ENCODE measurements at places on chromosomes 6 and 20.

- DNase-seq: no peak
These were observed 40.1 kb downstream of the ILRUN start for GRCh38 chr6:34656378-34657036.

- DNase-seq: peak; percentile 75
These were observed 29.3 kb downstream of the NSFL1C start for GRCh38 chr20:1437235-1437904.

GRCh38 chr6:72675396-72675795, 53.5 kb downstream of the KCNQ5 start:
- DNase-seq: no peak

DNA sequence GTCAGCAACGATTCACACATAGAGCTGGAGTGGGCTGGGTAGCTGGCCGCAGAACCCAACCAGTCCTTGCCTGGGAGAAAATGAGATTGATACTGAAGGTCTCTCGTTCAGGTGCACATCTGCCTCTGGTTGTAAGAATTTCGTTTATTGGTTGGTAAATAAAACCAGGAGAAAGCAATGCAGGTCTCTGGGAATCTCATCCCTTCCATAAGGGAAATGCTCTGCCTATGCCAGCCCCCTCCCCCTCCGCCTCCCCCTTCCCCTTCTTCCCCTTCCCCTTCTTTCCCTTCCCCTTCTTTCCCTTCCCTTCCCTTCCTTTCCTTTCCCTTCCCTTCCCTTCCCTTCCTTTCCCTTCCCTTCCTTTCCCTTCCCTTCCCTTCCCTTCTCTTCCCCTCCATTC, 107.3 kb downstream of the DTD1 start:
- no peak for DNase-seq

- DNase-seq: no peak
These were observed 26.5 kb downstream of the HEBP2 start for GRCh38 chr6:138430361-138431145.

GRCh38 chr20:10110151-10110550, 75.4 kb downstream of the ANKEF1 start:
- DNase-seq: no peak

DNA sequence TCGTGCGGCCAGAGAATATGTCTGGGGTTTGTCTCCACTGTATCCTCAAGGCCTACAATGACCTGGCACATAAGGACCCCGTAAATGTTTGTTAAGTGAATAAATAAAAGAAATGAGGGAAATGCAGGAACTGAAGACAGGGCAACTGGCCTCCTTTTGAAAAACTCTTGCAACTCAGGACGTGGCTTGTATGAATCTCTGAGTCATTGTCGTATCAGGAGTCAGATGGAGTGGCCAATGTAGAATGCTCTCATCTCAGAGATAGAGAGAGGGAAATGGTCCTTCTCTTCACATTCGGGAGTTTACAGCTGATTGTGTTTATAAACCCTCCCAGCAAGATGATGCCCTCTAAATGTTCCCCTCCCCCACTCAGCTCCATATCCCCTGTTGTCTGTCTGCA, 57.1 kb downstream of the UST start:
- DNase-seq: peak; percentile 20

DNA sequence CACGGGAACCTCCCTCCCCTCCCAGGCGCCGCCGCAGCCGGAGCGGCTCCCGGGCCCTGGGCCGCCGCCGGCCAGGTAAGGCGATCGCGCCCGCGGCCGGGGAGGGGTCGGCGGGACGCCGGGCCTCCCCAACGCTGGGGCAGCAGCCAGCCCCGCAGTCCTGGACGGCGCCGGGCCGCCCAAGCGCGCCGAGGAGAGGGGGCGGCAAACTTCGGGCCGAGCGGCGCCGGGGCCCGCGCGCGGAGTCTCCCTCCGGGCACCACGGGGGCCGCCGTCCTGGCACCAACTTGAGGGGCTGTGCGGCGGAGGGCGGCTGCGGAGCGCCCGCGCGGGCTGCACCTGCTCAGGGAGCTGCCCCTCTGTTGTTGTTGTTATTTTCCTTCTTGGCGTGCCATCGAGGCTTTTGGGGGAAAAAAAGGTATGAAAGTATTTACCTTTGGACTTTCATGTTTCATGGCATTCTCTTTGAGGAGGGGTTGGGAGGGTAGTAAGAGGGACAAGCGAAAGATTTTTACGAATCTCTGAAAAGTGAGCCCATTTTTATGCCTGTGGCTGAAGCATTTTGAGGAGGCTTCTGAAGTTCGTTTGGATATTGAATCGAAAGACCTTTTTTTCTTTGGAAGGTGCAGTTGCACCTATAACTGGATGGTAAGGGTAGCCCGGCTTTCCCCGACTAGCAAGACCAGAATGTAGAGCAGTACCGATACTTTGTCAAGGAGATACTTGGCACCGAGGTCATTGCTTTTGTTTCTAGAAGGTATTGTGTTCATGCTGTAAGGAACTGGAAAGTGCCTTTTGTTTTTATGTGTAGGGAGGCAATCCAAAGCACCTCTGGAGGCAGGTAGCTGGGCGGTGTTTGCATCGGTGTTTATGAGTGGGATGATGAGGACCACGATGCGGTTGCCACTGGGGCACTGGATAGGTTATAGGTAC, at the start of gene RNF182:
RNF182 (plus strand) TSS at position 4 of the 933 bp plus-strand sequence. CDS start 52,168 bp downstream, outside the sequence.
- peak; percentile 49 for DNase-seq

GRCh38 chr20:51419231-51419630, 123.3 kb downstream of the NFATC2 start:
- DNase-seq: no peak

DNA sequence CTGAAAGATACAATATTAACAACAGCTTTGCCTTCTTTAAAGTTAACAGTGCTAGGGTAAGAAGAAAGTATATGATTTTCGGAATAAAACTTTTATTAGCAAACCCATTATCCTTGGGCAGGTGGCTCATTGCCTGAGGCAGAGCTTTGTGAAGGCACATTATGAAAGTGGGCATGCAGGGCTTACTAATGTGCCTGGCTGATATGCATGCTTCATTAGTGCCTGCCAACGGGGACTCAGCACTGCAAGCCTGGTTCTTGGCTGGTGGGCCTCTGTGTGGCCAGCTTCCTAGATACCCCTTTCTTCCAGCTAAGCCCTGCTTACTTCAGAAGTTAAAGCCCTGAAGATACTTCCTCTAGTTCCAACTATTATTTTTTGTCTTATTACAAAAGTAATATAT, 481.6 kb downstream of the ADGRB3 start:
- DNase-seq: no peak

DNA sequence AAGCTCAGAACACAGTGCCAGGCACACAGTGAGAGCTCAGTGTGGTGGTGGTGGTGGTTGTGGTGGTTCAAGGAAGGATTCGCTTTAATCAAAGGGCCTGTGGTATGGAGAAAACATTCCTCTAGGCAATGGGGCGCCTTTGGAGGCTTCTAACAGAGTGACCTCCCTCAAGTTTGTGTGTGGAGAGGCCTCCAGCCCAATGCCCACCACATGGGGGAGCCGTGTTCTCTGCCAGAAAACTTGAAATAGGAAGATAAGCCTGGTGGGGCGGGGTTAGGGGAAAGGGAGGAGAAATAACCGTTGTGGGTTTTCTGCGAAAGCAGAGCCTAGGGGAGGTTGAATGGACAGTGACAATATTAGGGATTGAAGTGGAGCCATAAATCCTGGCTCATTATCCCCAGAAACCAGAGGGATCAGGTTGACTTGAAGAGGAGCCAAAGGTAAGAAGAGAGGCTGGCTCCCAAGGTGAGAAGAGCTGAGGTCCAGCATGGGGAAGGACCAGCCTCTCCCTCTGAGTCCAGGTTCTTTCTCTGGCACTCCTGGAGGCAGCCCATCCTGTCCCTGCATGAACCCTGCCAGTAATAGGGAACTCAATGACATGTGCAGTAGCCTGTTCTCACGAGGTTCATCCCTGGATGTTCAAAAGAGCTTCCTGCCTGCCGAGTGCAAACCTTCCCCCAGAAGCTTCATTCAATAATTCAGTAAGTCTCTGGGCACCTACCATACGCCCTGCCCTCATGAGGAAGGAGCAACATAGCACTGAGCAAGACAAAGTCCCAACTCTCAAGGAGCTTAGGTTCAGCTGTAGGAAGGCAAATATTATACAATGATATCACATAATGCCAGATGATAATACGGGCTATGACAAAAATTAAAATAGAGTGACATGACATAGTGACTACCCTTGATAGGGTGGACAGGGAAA, 51.4 kb downstream of the TGM2 start:
- DNase-seq: peak; percentile 90

DNA sequence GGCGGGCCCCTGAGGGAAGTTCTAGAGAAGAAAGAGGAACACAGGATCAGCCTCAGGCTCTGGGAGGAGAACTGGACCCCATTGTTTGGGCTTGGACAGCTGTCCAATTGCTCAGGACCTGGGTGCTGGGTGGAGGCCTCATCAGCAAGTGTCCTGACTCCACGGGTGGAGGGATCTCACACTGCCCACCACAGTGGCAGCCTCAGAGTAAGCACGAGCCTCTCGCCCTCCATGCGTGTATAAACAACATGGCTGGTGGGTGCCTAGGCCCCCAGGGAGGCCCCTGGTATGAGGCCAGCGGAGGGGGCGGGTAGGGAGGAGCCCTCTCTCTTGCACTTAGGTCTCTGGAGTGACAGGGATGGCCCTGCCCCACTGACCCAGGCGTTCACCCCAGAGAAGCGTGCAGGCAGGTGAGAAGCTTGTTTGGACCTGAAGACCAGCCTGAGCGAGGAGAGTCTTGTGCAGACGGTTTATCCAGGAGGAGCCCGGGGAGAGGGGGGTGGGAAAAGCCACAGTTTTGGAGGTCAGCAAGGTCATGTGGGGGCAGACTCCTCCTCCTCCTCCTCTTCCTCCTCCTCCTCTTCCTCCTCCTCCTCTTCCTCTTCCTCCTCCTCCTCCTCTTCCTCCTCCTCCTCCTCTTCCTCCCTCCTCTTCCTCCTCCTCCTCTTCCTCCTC, 41.9 kb upstream of the BHLHE23 start:
- no peak for DNase-seq

GRCh38 chr20:9070304-9070703, 1.4 kb downstream of the PLCB4 start:
- no peak for DNase-seq

- DNase-seq: peak; percentile 85
These were observed at the start of gene CALHM5 for GRCh38 chr6:116511424-116512110. CALHM5 (plus strand) TSS chr6:116511639; CDS start chr6:116511697, 58 bp downstream.

- peak; percentile 19 for DNase-seq
These were observed 51.7 kb downstream of the CTNNBL1 start for GRCh38 chr20:37745553-37745952.

DNA sequence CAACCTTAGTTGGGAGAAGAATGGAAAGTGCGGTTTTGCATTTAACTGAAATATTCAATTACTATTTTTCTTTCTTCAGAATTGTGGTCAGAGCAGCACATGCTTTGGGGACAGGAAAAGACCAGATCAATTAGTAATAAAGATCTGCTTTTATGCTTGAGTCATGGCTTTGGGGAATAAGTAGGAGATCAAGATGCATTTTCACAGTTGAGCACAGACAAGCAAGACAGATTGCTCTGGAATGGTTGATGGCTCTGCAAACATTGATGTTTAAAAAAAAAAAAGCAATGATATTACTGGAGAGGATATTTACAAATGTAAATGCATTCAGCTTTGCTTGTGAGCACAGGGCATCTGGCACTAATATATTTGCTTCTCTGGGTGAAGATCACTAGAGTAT, 224.4 kb upstream of the SASH1 start:
- DNase-seq: no peak

- DNase-seq: no peak
These were observed 6.6 kb upstream of the TP53RK start for GRCh38 chr20:46695892-46696291.

DNA sequence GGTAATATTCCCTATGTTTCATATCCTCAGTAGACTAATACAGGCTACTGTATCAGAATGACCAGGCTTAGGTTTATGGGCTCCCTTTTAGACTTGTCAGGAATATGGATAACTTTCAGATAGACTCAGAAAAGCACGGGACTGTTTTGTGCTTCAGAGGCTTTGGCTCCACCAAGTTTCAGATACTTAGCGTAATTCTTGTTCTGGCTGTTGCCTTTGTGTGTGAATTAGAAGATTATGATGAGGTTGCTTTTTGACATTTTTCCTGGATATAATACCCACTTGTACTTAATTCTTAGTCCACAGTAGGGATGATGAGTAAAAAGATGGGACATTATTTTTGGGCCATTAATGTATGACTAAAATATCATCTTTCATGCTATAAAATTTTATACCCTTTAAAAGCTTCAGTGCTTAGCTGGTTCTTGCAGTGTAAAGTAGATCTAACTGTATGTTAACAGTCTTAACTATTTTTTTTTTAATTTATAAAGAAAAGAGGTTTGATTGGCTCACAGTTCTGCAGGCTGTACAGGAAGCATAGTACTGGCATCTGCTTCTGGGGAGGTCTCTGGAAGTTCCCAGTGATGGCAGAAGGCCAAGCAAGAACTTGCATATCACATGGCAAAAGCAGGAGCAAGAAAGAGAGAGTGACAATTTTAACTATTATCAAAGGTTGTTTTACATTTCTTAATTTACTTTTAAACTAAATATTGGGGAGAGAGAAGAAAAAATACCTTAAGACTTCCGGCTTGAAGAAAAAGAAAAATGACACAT, 120.7 kb downstream of the ZFAND3 start:
- no peak for DNase-seq

DNA sequence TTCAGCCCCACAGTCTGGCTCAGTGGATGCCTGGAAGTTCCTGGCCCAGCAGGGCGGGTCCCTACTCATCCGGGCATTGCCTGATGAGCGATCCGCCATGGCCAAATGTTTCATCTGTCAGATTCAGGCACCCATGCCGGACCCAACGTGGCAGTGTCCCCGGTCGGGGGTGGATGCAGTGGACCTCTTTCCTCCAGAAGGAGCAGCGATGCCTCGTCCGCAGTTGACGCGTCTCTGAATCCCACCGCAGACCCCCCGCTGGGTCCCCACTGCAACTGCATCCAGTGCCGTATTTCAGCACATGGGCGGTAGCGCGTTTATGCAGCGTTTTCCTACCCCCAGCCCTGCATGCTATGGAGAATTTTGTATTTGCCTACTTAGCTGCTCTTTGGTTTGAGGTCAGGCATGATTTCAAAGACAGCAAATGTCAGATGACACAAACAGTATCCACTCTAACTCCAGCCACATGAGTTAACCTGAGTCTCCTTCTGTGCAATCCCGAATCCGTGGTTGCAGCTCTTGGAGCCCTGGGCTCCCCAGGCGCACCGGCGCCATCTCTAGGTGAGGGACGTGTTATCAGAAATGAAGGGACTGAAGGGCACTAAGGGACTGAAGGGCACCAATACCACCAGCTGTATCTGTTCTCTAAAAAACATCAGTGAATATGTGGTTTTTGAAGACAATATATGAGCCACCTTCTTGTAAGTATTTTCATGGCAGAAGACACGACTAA, 72.6 kb upstream of the THBS2 start:
- DNase-seq: peak; percentile 82

DNA sequence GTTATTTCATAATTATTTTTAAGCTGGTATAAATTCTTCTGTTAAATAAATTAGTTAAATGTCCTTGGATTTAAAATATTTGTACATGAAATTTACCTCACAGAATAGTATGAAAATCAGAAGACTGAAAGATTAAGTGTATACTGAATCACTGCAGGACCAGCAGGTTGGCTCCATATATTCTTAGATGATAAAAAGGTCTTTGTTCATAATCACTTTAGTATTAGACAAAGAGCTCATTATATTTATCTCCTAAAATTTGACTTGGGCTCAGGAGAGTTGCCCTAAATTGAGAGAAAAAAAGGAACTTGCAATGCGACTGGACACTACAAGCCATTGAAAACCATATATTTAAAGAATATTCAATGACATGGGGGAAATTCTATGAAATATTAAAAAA, 766.4 kb upstream of the CITED2 start:
- DNase-seq: no peak

All from GM23338 (cell line).